ENCODE measurements at places on chromosomes 16 and 17. TPM values are rescaled to one million over a fixed set of nuclear protein-coding genes. Genes with fewer than 3 reads are reported as not detected.

DNA sequence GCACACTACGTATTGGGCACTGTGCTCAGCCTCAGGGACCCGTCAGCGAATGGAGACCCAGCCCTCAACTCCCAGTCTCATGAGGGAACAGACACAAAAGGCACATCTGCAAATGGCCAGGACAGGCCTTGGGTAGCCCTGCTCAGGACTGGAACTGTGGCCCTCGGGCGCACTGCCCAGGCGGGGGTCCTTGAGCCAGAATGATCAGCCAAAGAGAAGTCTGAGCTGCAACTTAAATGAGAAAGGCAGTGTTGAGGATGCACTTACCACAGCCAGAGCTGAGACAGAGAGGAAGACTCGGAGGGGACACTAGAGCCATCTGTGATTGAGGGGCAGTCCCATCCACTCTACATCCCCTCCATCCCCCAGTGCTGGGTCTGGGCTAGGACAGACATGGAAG, 117.3 kb downstream of the C16orf95 start:
- H3K4me1 ChIP-seq = peaks cover 22% of the 10 kb centered on the region
- no peak overlapping the region for H3K27ac ChIP-seq
- no peaks in the 10 kb centered on the region for H3K36me3 ChIP-seq
- no peak for DNase-seq

DNA sequence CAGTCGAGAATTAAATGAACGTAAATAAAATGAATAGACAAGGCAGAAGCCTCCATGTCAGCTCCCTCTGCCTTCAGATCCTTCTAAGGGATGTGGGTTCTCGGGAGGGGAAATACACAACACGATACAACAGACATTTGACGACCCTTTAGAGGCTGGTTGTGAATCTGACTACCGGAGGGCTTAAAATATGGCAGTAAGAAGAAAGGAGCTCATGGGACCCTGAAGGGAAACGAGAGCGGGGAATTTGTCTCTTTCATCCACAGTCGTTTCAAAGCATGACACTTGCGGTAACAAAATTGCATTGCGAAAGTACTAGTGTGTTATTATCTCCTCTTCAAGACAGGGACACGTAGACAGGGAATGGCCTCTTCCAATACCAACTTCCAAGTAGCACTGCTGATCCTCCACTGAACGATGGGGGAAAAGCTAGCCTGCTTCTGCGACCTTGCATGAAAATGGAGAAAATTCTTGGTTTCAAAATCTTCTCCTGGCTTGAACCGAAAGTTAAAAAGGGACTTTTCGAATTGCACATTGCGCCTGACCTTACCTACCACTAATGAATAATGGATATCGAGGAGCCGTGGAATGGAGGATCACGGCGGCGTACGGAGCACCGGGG, 1.2 kb upstream of the TNRC6C start:
- peaks cover 51% of the 10 kb centered on the region for H3K27me3 ChIP-seq
- H3K4me1 ChIP-seq = peaks cover 14% of the 10 kb centered on the region
- DNase-seq = peak; percentile 35
- no peaks in the 10 kb centered on the region for H3K36me3 ChIP-seq

DNA sequence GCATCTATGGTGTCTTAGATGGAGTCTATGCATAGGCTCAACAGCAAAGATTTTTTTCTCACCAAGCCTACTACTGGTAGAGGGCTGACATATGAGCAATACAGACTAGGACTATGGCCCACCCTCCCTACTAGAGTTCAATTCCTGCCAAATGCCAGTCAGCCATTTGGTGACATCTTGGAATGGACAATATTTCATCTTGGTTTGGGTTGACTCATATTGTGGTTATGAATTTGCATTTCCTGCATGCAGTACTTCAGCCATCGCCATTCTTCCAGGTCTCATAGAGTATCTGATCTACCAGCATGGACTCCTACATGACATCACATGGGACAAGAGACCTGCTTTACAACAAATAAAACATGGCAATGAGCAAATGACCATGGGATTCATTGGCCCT, 778.1 kb upstream of the SOX9 start:
- no peaks in the 10 kb centered on the region for H3K4me1 ChIP-seq
- H3K27me3 ChIP-seq = no peaks in the 10 kb centered on the region
- H3K4me3 ChIP-seq = no peak overlapping the region
- no peak for DNase-seq
- H3K36me3 ChIP-seq = no peaks in the 10 kb centered on the region

DNA sequence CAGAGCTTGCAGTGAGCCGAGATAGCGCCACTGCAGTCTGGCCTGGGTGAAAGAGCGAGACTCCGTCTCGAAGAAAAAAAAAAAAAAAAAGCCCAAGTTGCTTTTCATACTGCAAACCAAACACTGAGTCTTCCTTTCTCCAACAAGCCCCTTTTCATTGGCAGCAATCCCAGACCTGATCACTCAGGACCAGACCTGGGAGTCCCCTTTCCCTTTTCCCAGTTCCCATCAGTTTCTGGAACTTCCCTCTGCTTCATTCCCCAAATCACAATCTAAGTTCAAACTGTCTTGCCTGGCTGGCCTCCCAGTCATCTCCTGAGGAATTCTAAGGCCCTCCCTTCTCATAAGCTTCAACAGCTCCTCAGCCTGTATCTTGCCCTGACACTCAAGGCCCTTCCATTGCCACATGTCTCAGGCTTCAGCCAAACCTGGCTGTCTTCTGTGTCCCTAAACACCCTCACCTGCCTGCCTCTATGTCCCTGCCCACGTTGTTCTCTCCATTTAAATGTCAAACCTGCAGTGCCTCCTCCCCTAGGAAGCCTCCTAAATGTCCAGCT, 11.8 kb upstream of the PHF12 start:
- no peak overlapping the region for H3K4me3 ChIP-seq
- peaks cover 3% of the 10 kb centered on the region for H3K27me3 ChIP-seq
- peaks cover 6% of the 10 kb centered on the region for H3K4me1 ChIP-seq
- no peaks in the 10 kb centered on the region for H3K36me3 ChIP-seq
- peak; percentile 51 for DNase-seq

DNA sequence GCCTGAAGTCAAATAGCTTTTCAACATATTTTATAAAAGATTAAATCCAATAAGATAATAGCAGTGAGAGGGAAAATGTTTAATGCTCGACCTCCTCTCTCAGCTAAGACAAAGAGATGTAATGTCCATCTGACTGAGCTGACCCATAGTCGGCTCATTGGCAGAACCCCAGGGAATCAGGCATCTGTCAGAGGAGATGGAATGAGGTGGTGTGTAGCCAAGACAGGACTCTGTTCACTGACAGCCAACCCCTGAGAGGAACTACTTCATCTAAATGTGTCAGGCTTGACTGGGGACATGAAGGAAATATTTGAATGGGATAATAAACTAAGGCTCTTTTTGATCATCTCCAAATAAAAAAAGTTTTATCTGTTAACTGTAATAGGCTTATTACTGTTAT, 188.0 kb downstream of the CDH11 start:
- no peaks in the 10 kb centered on the region for H3K4me1 ChIP-seq
- peak; percentile 61 for DNase-seq
- H3K36me3 ChIP-seq = no peaks in the 10 kb centered on the region
- no peak overlapping the region for H3K4me3 ChIP-seq
- H3K27me3 ChIP-seq = no peaks in the 10 kb centered on the region
- H3K27ac ChIP-seq = no peak overlapping the region

DNA sequence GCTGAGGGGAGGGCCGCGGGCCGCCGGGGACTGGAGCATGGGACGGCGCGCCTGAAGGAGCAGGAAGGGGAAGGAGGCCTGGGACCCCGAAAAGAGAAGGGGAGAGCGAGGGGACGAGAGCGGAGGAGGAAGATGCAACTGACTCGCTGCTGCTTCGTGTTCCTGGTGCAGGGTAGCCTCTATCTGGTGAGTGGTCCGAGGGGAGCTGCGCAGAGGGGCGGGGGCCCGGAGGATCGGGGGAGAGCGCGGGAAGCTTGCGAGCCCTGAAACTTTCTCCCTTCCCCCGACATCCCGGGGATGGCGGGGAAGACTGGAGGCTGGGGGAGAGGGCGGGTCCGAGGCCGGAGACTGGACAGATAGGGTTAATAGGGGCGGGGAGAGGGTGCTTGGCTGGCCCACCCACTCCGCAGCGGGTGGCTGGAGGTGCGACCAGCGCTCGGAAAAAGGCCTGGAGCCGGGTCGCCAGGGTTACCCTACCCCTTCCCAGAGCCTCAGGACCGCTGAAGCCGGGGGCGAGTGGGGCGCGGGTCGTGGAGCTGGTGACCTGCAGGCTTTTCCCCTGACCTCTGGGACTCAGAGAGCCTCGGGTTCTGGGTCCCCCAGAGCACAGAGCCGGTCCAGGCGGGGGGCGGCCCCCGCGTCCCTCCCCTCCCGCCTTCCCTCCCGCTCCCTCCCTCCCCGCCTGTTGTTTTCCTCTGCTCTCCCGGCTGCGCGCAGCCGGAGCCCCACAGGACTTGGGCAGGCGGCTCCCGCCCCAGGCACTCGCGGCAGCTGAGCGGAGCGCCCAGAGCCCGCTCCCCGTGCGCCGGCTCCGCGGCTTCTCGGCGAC, 631 bp downstream of the NXPH3 start:
- H3K4me3 ChIP-seq = peak overlapping the region; percentile 54
- H3K36me3 ChIP-seq = no peaks in the 10 kb centered on the region
- peak overlapping the region; percentile 7 for H3K27ac ChIP-seq
- DNase-seq = peak; percentile 79

DNA sequence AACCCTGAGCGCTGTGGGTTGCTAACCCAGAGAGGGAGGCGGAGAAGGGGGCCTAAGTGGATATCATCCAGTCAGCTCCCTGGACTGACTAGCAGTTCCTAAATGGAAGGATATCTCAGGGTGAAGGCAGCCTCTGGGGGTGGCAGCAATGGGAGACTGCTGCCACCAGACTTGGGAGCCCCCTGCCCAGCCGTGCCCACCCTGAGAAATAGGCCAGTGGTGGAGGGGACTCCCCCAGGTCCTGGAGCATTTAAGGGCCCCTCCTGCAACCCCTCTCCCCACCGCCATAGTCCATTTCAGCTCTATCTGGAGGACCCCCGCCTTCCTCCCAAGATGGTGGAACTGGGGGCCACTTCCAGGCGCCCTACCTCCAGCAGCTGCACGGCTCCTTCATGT, 8.4 kb downstream of the TSPOAP1 start:
- H3K4me3 ChIP-seq = no peak overlapping the region
- no peaks in the 10 kb centered on the region for H3K36me3 ChIP-seq
- peaks cover 9% of the 10 kb centered on the region for H3K4me1 ChIP-seq
- H3K27ac ChIP-seq = no peak overlapping the region
- peaks cover 24% of the 10 kb centered on the region for H3K27me3 ChIP-seq

- no peaks in the 10 kb centered on the region for H3K36me3 ChIP-seq
- no peak for DNase-seq
- peaks cover 5% of the 10 kb centered on the region for H3K4me1 ChIP-seq
- H3K27ac ChIP-seq = no peak overlapping the region
Observed at GRCh38 chr16:85730186-85730465, 20.8 kb downstream of the C16orf74 start.

DNA sequence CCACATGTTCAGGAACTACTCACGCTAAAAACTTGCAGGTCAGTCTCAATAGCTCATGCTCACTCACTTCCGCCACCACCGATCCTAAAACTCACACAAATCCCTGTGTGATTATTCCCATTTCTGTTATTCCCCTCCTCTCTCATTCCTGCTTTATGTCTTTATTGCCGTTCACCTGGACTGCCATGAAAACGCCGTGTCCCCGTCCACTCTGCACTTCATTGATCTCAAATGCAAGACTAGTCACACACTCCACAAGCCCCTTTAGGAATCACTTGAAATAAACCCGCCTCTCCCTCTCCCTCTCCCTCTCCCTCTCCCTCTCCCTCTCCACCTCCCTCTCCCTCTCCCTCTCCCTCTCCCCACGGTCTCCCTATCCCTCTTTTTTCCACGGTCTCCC, 78.0 kb downstream of the AXIN2 start:
- no peaks in the 10 kb centered on the region for H3K4me1 ChIP-seq
- H3K27ac ChIP-seq = no peak overlapping the region
- no peaks in the 10 kb centered on the region for H3K36me3 ChIP-seq
- H3K4me3 ChIP-seq = no peak overlapping the region
- no peak for DNase-seq

DNA sequence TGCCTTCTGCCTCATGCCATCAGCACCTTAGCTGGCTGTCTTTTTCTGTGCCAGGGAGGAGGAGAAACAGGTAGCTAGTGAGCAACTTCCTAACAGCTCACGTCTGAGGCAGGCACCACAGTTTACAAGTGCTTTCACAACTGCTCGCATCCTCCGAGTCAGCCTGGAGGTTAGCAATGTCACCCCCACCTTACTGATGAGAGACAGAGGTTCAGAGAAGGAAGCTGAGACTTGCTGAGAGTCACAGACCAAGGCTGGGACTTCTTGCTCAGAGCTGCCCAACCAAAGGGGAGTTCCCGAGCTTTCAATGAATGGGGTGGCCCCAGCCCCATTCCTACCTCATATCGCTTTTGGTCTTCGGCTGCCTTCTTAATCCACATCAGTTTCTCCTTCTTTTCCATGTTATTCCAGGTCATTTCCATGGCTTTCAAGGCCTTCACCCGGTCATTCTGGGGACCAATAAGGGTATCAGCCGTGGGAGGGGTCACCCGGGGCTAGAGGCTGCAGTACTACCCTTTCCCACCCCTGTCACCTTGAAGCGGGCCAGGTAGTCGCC, 9.6 kb downstream of the UBTF start:
- H3K4me1 ChIP-seq = peaks cover 28% of the 10 kb centered on the region
- H3K36me3 ChIP-seq = peaks cover 77% of the 10 kb centered on the region
- DNase-seq = no peak
- no peaks in the 10 kb centered on the region for H3K27me3 ChIP-seq

DNA sequence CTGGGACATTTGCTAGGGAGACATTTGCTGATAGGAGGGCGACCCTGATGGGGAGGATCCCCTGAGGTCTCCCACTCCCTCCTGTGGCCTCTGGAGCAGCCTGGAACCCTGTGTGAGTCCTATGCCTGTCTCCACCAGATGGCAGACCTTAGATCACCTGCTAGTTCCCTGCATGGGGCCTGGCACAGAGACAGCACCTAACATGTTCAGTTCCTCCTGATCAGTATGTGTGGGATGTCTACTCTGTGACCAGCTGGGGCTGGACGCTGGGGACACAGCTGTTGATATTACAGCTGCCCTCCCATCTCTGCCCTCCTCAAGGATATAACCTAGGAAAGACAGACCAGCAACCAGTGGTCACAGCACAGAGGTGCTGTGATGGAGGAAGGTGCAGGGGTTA, 1.1 kb upstream of the ADCY7 start:
- peaks cover 40% of the 10 kb centered on the region for H3K4me1 ChIP-seq
- H3K4me3 ChIP-seq = no peak overlapping the region
- no peaks in the 10 kb centered on the region for H3K27me3 ChIP-seq
- no peaks in the 10 kb centered on the region for H3K36me3 ChIP-seq
- no peak overlapping the region for H3K27ac ChIP-seq

PPL gene
- 1.1 TPM for total RNA-seq

INO80E gene
- 32.9 TPM for total RNA-seq

OR1D5 gene
- not detected for total RNA-seq

ZNF750 gene
- 0.04 TPM for total RNA-seq

C17orf107 gene
- 2.8 TPM for total RNA-seq

Measured in muscle of leg (tissue), 16 donors.